Activated T-helper 1 cell treated with anti-CD3 and anti-CD28 coated beads, Interleukin-12 subunit alpha, Interleukin-12 subunit beta, Interleukin-2, Interleukin-4 antibody, amounts not matched to agents 30 ng/mL and 10 ng/mL and 1 ng/mL, durations not matched to agents 14 hours and 24 hours and 36 hours (primary cell): ENCODE measurements at places on chromosomes 7 and 10.

GRCh38 chr7:129947049-129947448 is 5.7 kb downstream of the UBE2H start:
- DNase-seq = no peak

DNA sequence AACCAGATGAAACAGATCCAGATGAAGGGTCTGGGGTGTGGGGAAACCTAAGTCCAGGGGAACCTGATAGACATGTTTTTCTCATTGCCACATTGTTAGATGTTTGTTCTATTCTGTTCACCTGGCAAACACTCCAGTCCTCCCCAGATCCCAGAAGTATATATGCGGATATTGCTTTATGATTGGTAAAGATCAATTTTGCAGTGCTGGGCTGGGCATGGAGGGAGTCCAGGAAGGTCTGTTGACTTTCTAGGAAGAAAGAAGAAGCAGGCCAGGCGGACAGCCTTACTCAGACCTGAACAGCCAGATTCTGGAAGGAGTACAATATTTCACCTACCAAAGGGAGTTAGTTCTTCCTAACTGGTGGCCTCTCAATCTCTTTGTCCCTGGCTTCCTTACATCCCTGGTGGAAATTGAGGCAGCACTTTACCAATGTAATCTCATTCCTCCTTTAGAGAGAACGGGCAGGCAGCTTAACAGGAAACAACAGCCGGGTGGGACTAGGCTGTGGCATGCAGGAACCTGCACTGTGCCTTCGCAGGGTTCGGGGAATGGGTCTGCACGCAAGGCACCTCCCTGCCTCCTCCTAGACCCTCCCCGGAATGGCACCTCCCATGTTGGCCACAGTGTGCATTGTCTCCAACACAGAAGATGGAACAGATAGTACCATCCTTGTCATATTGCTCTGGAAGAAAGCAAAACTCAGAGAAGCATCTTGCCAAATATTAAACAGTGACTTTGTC is 930 bp downstream of the GIMAP6 start:
- DNase-seq = peak; percentile 65

DNA sequence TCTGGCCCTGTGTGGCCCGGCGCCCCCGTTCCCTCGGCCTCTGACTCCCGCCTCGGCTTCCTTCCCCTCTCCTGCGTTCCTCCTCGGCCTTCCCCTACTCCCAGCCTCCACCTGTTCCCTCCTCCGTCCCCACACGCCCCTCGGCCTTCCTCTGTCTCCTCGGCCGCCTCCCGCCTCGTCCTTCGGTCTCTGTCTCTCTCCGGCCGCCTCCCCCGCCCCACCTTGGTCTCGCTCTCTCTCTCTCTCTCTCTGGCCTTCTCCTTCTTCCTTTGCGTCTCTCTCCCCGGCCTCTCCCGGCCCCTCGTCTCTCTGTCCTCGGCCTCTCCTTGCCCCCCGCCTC is 588 bp downstream of the GET4 start:
- no peak for DNase-seq

- DNase-seq = no peak
Measured at GRCh38 chr7:158753900-158754299, 49.3 kb upstream of the NCAPG2 start.

DNA sequence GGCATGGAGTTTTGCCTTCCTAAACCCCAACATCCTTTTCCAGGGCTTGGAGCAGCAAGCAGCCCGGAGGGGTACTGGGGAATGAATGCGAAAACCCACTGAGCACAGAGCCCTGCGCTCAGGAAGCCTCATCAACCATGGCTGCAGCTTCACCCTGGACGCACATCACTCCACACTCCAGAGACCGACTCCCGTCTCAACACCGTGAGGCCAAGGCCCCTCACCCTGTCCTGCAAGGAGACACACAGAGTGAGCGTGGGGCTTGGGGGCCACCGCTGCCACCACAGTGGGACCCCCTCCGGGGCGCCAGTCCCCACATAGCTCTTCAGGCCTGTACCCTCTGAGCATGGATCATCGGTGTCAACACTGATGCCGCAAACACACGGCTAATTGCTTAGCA is 41.9 kb downstream of the DPYSL4 start:
- DNase-seq = no peak

DNA sequence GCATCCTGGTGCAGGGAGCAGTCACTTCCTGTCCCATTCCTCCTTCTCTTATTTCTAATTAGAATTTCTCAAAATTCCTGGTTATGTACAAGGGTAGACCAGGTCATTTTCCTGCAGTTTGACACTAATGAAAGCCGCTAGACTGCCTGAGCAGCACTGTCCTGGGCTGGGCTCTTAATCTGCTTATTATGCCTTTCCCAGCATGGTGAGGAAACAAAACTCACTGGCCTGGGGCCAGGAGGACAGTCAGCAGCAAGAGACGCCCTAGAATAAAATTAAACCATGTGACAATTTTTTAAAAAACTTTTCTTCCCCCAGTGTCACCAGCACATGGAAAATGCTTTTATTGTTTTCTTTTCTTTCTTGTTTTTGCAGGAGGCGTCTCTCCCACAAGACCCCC is 647.5 kb downstream of the TYW1 start:
- DNase-seq = no peak

- no peak for DNase-seq
Measured at GRCh38 chr10:11866199-11866925, 43.2 kb downstream of the PROSER2 start.

DNA sequence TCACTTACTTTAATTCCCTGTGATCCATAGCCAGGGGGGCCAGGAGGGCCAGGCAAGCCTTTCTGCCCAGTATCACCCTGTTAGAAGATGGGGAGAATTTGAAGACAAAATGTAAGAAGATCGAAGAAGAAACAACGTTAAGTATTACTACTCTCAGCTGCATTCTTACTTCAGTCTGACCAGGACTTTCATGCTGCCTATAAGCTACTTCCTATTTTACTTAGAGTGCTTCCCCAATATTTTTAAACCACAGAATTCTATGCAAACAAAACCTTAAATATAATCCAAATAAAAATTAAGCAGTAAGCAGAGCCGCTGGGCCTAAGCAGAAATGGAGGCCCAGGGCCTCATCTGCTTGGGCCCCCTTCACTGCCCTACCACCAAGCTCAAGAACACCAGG is 117.8 kb downstream of the COL28A1 start:
- no peak for DNase-seq

GRCh38 chr10:128011059-128011979 is 104.4 kb downstream of the PTPRE start:
- DNase-seq = peak; percentile 79

GRCh38 chr10:23804125-23804524 is 365.2 kb downstream of the OTUD1 start:
- no peak for DNase-seq

DNA sequence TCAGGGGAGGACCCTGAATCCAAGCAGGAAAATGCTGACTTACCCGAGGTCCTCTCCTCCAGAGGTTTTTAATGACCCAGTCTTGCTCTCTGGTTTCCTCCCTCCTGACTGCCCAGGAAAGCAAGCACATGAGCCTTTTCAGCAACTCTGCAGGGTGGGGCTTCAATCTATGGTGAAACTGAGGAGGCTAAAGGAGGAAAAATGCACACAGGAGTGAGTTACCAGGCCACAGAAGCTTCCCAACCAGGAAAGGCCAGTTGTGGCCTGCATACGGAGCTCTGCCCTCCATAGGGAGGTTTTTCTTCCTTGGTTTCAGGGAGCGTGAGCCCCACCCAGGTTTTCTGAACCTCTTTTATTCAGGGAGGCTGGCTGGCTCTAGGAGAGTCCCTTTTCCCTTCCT is 14.1 kb upstream of the DLG5 start:
- DNase-seq = no peak

DNA sequence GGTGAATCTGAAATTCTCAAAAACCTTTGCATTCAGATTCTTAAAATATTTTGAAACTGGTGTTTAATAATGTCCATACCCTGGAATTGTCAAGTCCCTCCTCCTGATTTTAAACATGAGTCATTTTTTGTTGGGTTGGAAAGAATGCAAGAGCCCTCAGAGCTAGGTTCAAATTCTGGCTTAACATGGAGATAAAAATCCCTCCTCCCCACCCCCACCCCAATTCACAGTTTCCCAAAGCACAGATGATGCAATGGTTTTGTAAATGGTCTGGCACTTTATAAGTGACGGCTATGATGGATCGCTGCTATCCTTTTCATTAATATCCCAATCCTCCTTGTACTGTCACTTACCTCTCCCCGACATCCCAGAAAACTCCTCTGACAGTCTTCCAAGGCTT is 332.8 kb downstream of the PLXNA4 start:
- no peak for DNase-seq

DNA sequence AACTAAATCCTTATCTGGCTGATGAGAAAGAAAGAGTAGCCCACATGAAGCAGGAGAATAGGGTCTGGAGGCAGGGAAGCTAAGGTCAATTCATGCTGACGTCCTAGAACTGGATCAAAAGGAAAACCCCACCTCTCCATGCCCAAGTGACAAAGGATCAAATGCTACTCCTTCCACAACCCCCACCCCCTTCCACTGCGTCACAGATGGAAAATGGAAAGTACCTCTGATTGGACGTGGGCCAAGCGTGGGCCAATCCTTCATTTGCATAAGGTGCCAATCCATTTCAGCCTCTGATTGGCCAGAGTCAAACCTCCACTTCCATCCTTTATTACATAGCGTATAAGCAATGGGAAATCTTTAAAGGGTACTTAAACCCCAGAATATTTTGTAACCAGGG is 431.3 kb upstream of the ETV1 start:
- no peak for DNase-seq

DNA sequence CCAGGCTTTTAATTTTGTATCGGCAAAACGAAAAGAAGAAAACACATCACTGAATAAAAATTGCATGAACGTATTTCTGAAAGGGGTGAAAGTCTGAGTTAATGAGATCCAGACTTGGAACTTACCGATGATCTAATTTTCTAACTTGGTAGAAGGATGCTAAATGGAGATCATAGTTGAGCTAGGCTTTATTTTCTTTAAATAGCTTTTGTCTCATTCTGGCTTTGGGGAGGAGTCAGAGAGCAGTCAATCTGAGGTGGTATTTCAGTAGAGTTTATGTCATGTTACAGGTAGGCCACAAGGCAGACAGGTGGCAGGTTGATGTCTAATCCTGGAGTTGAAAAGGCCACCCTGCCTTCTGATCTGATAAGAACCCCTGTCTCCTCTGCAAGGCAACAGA is 161.9 kb downstream of the KIAA1217 start:
- no peak for DNase-seq

- no peak for DNase-seq
Measured at GRCh38 chr10:35409094-35409582, 72.8 kb downstream of the CCNY start.

GRCh38 chr10:5018134-5018533 is 14.5 kb upstream of the AKR1C2 start:
- no peak for DNase-seq

DNA sequence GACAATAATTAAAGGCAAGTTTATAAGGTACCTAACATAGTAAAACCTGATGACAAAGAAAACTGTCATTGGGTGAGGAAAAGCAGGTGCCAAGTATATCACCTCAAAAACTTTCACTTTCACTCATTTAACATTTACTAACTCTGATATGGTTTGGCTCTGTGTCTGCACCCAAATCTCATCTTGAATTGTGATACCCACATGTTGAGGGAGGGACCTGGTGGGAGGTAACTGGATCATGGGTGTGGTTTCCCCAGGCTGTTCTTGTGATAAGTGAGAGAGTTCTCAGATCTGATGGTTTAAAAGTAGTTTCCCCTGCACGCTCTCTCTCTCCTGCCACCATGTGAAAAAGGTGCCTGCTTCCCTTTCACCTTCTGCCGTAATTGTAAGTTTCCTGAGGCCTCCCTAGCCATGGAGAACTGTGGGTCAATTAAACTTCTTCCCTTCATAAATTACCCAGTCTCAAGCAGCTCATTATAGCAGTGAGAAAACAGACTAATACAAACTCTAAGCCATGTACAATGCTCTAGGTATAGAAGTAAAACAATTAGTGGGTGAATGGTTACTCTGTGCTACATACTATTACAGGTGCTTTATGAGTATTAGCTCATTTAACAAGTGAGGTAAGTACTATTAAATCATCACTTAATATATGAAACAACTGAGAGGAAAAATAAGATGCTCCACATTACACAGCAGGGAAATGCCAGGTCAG is 199.0 kb downstream of the CHCHD3 start:
- DNase-seq = peak; percentile 5

DNA sequence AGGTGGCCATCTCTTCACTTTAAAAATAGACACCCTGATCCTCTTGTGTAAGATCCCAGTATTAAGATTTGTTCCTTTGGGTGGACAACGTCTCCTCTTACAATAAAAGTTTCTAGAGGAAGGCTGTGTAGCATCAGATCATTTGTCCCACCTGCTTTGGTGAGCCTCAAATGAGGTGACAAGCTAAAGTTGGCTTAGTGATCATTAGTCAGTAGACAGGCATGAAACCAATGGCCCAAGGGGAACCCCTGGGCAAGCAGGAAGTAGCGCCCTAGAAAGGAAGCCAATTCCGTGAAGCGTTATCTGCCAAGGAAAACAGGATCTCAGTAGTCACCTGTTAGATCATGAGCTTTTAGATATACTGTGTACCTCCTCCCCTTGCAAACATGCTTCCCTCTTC is 66.8 kb downstream of the PCGF5 start:
- DNase-seq = no peak

- peak; percentile 41 for DNase-seq
Measured at GRCh38 chr7:148699024-148699781, 500 bp downstream of the CUL1 start.

GRCh38 chr7:116698930-116699721 is 27.1 kb downstream of the MET start:
- no peak for DNase-seq

- DNase-seq = no peak
Measured at GRCh38 chr7:78635026-78635793, 818.3 kb downstream of the MAGI2 start.

- DNase-seq = no peak
Measured at GRCh38 chr10:80281784-80282765, 7.4 kb downstream of the MAT1A start.

DNA sequence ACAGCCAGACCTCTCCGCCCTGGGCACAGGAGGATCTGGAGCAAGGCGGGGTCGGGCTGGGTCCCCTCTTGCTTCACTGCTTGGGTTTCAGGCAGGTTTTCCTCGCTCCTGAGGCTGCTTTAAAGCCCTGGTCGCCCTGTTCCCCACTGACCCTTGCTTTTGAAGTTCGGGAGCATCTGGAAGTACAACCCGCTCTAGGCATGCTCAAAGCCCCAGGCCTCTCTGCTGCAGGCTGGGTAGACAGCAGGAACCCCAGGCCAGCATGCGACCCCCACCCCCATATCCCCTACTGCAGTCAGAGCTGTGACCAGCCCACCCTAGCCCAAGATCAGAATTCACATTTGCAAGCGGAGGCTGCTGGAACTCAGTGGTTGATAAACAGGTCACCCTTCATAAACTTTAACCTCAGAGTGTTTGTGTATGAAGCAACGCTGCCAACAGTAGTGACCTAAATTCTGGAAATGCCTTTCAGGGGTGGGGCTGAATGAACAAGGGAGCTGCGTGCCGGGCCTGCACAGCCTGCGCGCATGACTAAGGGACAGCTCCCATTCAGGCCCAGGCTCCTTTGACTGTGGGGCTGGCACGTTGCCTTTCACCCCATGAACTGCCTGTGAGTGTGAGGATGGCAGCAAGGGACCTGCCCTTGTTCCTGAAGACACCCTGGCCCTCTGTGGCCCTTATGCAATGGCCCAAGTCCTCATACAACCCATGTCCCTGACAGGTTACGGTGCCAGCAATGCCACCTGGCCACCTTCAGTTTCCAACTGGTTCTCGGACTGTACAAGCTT is 52.5 kb downstream of the PROSER2 start:
- DNase-seq = no peak

GRCh38 chr10:82924711-82925110 is 1049.7 kb downstream of the NRG3 start:
- DNase-seq = no peak

GRCh38 chr7:36151921-36152755 is 916 bp upstream of the EEPD1 start:
- no peak for DNase-seq

GRCh38 chr7:147569116-147569913 is 1021.3 kb upstream of the C7orf33 start:
- DNase-seq = no peak
